ENCODE measurements at places on chromosomes 12 and 14.

- DNase-seq = no peak
Observed at GRCh38 chr12:69241438-69242092, 2.2 kb downstream of the CPSF6 start.

DNA sequence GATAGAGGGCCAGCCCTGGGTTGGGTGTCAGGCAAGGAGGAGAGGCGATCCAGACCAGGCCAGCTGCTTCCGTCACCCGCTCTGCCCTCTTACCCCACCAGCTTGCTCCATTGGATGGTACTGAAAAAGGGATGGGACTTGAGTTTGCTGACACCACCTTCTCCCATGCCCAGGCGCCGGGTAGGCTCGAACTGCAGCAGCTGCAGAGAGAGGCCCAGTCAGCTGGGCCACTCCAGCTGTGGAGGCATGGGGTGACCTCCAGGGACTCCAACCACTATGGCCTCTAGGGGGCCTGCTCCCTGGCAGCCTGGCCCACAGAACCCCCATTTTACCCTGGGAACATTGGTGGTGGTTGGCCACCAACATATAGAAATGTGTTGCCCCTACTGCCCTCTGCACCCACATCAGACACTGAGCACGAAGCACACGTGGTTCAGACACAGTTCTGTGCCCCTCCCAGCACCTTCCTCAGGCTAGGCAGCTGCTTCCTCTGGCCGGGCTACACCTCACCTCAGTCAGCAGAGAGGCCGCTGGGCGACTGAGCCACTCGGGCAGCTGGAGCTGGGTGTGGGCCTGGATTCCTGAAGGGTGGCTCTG lies 16.0 kb downstream of the RPS6KL1 start:
- no peak for DNase-seq

- DNase-seq = no peak
Observed at GRCh38 chr14:24670594-24670993, 36.6 kb upstream of the GZMB start.

DNA sequence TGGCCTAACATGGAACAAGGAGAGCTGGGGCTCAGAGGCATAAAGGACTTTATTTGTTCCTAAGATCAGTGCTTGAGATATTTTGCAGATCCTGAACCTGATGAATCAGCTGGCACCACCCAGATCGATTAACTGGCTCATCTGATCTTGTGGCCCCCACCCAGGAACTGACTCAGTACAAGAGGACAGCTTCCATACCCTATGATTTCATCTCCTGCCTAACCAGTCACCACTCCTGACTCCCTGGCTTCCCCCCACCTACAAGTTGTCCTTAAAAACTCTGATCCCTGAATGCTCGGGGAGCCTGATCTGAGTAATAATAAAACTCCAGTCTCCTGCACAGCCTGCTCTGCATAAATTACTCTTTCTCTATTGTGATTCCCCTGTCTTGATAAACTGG lies 5.1 kb downstream of the C12orf56 start:
- DNase-seq = no peak

DNA sequence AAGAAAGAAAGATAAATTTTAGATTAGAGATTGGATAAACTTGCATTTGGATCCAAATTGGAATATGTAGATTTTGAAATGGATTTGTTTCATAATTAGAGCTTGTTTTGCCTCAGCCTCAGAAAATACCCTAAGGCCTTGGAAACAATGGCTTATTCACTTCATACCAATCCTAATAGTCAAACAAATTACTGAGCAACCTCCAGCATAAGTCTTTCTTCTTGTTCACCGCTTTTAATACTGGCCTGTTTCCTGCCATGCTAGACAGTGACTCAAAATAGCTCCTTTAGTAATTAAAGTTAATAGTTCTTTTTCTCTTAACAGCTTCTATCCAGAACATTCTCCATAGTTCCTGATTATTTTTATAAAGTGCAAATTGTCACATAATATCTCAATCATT lies 110.9 kb upstream of the DNM1L start:
- no peak for DNase-seq

DNA sequence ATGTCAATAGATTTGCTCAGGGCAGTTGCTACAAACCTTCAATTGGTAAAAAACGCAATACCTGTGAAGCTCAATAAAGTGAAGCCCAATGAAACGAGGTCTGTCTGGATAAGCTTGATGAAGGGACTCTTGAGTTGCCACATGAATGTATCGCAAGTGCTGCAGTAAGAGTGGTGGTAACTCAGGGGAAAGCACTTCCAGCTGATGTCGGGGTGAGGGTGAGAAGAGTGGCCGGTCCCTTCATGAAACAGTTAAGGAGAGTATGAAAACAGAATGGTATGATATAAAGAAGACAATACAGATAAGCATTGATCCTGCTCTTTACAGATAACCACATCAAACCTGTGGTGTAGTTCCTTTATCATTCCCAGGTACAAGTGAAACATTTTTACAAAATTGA lies 83.4 kb upstream of the EVL start:
- no peak for DNase-seq

DNA sequence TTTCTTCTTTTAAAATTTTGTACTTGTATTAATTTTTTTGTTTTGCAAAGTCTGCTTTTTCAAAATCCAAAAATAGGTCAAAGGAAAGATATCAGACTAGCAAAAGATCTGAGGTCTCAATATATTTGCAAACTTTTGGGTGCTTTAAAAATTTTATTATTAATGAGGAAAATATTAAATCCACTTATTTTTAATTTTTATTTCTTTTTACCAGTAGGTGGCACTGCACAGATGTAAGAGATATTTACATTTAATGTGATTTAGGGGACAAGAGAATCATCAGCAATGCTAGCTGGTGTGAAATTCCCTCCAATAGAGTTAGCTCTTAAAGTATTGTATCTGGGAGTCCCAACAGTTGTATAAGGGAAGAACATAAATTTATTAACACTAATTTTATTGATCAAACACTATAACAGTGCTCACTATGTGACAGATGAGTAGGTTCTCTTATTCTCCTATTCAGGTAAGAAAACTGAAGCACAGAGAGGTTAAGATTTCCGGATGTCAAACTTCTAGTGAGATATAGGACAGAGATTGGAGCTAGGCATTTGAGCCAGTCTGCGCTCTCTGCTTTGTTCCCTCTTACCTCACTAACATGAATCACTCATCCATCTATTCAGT lies 30.5 kb downstream of the ALX1 start:
- DNase-seq = no peak

GRCh38 chr14:20441461-20441860 lies 5.5 kb upstream of the KLHL33 start:
- DNase-seq = no peak

- DNase-seq = no peak
Observed at GRCh38 chr12:10119066-10119465, 10.9 kb downstream of the CLEC7A start.

GRCh38 chr12:96751626-96752025 lies 155.4 kb upstream of the NEDD1 start:
- no peak for DNase-seq

DNA sequence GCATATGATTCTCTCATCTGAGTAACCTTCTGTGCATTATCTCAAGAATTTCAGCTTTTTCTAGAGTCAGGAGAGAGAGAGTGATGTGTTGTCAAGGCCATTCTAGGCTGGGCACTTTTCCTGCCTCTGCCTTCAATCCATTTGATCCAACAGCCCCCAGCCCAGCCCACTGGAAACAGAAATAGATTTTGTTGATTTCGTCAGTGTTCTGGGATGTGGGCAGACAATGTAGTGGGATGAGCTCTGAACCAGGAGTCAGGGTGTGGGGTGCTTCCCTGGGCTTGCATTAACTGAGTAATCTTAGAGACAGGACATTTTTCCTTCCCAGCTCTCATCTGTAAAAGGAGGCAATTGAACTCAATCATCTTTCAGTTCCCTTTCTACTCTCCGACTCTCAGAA lies 42.5 kb upstream of the RPH3A start:
- no peak for DNase-seq

DNA sequence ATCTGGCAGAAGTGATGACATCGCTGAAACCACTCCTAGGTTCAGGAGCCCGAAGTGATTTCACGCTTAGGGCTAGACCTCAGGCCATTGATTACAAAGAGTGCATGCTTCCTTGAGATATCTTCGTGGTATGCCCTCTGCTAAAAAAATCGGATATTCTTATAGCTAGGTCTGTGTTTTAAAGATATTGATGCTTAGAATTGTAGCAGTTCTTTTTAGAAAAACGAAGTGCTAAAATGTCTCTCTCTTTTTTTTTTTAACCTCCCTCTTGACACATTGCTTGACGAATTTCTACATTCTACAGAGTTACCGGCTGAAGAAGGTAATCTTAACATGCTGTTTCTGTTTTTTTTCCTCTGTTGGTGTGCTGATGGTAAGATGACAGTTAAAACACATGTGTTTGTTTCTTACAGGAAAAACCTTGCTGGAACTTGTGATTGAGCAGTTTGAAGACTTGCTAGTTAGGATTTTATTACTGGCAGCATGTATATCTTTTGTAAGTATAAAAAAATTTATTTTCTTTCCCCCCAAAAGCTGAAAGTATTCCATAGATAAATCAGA lies 1.3 kb downstream of the ATP2A2 start:
- no peak for DNase-seq

- no peak for DNase-seq
Observed at GRCh38 chr14:102140027-102140749, 491 bp downstream of the WDR20 start.

DNA sequence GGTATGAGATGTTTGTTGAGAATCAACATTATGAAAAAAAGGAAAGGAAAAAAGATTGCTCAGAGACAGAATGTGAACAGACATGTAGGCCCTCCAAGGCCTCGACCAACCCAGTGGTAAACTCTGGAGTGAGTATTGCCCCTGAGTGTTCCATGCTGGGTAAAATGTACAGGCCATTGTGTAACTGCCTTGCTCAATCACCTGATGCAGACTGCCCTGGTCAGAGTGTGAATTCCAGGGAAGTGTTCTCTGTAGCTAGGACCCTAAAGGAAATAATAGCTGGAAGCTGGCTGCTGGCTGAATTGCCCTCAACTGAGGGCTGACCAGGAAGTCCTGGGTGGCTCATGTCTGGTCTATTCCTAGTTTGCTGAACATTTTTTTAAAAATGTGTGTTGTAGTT lies 1081.4 kb upstream of the LRFN5 start:
- DNase-seq = no peak

DNA sequence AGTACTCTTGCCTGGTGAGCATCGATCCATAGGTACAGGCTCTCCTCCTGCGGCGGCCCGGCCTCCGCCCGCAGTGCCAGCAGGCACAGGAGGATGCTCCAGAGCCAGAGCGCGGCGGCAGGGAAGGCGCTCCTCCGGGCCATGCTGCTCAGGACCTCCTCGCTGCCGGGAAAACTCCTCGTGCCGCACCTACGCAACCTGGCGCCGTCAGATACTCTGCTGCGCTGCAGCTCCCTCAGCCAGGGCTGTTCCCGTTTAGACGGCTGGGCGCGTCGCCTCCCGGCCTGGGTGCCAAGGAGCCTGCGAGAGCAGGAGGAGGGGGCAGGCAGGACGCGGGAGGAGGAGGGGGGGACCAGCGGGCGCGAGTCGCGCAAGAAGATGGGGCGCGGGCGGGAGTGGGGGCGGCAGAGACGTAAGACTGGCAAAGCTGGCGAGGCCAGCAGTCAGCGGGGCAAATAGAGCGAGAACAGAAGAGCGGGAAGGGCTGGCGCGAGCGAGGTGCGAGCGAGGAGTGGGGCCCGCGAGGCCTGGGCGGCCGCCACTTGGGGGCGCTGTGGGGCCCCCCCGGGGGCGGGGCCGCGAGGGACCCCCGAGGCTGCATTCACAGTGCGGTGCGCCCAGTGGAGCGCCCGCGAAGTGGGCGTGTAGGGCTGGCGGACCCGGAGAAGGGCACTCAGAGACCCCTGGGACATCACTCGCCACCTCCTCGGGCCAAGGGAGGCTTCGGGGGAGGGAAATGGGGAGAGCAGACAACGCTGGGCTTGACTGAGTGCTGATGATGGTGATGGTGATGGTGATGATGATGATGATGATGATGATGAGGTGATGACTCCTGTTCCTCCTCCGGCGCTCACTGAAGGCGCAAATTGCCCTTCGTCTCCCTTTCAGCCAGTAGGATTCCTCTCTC lies at the start of gene WIF1:
Gene WIF1, minus strand, starts transcription at position 257 of the 907 bp plus-strand sequence. Its CDS starts 114 bp downstream, at position 143.
- no peak for DNase-seq

GRCh38 chr12:96495841-96496545 lies 6.6 kb downstream of the CFAP54 start:
- no peak for DNase-seq

DNA sequence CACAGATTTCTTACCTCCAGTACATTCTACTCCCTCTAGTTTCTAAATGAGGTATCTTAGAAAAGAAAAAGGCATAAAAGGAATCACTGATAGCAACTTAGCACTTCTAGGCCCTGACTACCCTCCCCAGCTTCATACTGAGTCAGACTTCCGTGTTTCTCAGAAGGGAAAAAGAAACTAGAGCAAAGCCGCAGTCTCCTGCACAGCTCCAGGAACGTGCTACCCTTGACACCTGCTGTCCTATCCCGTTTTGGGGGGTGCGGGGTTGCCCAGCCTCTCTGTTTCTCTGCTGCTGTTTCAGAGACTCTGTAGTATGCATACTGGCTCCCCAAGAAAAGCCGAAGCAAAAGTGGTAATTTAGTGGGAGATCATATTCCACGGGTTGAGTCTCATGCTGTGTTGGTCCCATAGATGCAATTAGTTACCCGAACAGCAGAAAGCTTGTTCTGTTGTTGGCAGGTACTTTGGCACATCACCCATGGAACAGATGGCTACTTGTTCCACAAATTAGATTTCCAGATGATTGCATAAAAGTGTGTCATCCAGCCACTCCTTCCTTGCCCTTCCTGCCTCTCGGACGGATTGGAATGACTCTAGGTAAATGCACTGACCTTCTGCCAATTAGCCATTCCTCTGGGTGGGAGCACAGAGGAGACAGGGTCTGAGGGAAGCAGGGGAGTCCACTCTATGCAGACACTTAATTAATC lies 438.1 kb downstream of the FUT8 start:
- DNase-seq = no peak

DNA sequence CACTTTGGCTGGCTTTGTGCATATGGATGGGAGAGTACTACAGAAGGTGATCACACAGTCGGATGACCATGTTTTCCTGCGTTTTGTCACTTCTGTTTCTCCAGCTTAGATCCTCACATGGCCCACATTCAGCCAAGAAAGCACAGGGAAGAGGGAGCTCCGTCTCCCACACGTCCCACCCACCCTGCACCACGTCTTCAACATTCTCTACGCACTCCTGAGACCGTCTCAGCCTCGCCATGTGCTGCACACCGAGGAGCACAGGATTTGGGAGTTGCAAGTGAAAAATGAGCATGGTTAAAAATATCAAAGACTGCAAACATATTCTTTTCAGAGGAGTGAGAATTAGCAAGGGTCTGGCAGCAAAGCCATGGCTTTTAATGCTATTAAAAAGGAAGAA lies 122.2 kb downstream of the APAF1 start:
- DNase-seq = no peak

DNA sequence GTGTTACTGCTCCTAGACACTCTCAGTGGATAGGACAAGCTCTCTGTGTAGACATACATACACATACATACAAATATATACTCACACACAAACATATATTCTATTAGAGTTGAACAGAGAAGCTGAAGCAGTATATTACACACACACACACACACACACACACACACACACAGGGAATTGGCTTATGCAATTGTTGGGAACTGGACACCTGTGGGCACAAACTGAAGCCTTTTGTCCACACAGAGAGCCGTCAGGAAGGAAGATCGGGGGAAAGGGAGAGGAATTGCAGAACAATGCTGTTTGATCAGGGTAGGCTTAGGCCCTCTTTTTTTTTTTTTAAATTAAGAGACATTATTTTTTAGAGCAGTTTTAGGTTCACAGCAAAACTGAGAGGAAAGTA lies 180.7 kb upstream of the DDHD1 start:
- DNase-seq = no peak
